ENCODE measurements at places on chromosomes 11 and 22.

DNA sequence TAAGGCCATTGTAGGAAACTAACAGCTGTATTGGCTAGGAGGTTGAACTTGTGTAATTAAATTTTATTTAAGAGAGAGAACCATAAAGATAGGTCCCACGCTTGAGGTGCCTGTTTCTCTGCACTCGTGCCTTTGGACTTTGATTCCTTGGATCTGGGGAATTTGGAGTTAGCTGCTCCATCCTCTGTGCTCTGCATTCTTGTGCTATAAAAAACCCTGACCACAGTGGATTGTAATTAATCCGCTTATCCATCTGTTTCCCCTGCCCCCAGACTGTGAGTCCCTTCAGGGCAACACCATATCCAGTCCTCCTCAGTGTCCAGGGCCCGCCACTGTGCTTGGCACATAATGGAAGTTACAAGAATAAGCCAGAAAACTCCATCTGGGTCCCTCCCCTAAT is 169.8 kb downstream of the SPON1 start:
- DNase-seq = no peak

GRCh38 chr11:8314916-8315315 is 51.2 kb upstream of the LMO1 start:
- DNase-seq = no peak

DNA sequence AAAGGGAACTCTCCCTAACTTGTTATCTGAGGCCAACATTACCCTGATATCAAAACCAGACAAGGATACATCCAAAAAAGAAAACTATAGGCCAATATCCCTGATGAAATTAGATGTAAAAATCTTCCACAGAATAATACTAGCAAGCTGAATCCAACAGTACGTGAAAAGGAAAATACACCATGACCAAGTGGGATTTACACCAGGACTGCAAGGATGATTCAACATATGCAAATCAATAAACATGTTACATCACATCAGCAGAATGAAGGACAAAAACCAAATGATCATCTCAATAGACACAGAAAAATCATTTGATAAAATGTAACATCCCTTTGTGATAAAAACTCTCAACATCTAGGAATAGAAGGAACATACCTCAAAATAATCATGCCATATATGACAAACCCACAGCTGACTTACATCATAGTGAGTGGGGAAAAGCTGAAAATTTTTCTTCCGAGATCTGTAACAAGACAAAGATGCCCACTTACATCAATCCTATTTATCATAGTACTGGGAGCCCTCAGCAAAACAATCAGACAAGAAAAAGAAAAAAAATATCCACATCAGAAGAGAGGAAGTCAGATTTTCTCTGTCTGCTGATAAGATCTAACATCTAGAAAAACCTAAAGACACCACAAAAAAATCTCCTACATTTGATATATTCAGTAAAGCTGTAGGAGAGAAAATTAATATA is 703.3 kb upstream of the ANO5 start:
- no peak for DNase-seq

GRCh38 chr11:128182844-128183243 is 404.5 kb downstream of the ETS1 start:
- DNase-seq = no peak

- no peak for DNase-seq
Observed at GRCh38 chr11:116656011-116656410, 116.8 kb downstream of the BUD13 start.

Measured in stimulated activated CD8-positive, alpha-beta memory T cell treated with anti-CD3 and anti-CD28 coated beads, Interleukin-4, amount 100 ng/mL, for 1 hour (primary cell).